ENCODE measurements at places on chromosomes 16 and 17.

DNA sequence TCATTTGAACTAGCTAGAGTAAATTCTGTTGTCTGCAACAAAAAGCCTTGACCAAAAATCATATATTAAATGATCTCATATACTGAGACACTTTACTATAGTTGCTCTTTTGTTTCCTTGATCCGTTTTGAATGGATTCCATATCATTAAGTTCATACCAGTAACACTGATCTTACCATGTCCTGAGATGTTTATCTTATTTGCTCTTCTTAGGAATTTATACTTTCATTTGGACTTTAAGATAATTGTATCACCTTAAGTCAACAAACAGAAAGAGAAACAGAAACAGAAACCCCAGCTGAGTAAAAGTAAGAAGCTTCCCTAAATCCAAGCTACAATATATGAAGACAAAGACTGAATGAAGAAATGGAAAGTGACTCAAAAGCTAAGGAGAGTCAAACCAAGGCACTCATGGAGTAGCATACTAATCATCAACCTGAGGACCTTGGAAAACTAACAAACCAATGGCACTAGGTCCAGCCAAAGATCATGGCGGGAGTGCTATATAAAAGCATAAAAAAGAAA is 106.5 kb upstream of the COX10 start:
- DNase-seq: no peak

DNA sequence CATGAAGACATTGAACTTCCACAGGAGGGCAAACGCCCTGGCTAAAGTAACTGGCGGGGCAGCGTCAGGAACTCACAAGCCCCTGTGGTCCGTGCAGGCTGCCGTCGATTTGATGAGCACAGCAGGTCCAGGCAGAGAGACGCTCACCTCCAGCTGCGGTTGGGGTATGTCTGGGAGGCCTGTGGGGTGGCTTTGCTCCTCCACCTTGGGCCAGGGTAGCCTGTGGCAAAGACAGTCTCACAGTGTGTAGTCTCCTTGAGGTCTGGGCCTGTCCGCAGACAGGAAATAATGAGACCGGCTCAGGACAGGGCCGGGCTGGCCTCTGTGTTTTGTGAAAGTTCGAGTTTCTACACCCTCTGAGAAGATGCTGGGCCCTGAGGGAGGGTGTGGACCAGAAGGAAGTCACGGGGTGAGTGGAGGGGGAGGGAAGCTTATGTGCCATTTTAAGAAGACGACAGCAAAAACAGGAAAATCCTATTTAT is 103.3 kb downstream of the METRNL start:
- no peak for DNase-seq

DNA sequence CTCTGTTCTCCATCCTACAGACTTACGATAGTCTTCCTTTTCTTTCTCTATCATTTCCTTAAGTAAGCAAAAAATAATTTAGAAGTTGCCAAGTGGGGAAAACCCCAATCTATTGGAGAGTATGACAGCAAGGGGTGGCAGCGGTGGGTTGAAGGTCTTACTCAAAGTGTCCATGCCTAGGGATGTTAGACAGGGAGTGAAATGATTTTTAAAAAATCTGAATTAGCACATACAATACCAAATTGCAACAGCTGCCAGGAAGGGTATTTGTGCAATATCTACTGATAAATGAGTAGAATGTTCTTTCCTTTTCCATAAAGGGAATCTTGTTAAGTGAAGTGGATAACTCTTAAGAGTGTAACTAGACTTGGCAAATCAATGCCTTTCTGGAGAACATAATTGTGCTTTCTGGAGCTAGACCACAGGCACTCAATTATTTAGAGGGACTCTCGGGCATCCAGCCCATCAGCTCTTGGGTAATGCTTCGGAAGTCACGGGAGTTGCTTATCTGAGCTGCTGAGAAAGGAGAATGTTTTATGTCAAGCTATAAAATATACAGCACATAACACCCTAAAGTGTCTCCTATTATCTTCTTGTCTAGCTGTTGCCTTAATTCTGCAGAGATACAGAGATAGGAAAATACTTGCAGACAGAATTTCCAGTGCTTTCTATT is 151.5 kb downstream of the KCNJ2 start:
- DNase-seq: no peak

DNA sequence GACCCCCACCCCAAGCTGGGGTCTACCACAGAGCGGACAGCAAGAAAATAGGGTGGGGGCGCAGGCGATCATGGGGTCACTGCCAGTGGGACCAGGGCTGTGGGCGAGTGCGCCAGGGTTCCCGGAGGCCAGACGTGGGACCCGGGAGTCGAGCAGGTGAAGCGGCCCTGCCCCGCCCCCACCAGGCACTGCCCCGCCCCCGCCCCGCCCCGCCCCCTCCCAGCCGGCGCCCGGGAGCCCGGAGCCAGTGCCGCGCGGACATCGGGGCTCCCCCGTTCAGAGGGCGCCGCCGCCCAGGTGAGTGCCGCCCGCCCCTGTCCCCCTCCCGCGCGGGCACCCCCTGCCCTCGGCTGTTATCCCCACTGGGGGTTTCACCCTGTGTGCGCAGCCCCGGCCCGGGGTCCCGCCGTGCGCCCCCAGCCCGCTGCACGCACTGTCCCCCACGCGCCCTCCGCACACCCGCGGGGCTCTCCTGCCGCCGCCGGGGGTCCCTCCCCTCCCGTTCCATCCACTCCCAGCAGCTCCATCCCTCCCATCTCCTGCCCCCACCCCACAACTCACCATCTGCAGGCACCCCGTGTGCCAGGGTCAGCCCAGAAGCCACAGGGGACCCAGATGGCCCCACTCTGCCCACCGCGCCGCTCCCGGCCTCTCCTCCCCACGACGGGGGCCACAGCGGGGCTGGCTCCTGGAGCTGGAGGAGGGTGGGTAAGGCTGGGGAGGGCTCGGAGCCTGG is at the start of gene SSTR5:
Gene SSTR5 (plus strand): TSS at position 222 of the 736 bp plus-strand sequence. CDS start 6,122 bp downstream, outside the sequence.
- DNase-seq: no peak

- DNase-seq: no peak
These were observed 10.5 kb downstream of the OMG start for GRCh38 chr17:31286587-31286986.

DNA sequence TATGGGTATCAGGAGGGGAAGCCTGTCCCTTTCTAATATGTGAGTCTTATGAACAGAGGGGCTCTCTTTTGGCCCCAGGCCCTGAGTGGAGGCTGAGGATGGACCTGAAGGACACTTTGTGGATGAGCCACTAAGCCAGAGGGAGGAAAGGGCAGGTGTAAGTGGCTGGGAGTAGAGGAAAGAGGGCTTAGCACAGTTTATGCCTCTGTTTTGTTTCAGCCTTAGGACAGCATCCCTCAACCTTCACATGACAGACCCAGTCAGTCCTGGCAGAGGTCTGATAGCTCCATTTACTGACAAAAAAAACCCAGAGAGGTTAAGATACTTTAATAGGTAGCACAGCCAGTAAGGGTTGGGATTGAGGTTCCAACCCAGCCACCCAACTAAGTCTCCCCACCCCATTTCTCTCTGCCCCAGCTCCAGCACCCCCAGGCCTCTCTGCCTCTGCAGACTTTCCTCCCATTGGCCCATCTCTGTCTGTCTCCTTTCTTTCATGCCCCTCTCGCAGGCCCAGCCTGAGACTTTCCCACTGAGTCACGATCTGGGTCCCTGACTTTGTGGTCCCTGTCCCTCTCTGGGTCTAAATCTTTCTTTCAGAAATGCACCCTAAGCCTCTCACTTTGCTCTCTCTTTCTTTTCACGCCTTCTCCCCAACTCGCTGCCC is 4.7 kb upstream of the TBX21 start:
- DNase-seq: no peak

DNA sequence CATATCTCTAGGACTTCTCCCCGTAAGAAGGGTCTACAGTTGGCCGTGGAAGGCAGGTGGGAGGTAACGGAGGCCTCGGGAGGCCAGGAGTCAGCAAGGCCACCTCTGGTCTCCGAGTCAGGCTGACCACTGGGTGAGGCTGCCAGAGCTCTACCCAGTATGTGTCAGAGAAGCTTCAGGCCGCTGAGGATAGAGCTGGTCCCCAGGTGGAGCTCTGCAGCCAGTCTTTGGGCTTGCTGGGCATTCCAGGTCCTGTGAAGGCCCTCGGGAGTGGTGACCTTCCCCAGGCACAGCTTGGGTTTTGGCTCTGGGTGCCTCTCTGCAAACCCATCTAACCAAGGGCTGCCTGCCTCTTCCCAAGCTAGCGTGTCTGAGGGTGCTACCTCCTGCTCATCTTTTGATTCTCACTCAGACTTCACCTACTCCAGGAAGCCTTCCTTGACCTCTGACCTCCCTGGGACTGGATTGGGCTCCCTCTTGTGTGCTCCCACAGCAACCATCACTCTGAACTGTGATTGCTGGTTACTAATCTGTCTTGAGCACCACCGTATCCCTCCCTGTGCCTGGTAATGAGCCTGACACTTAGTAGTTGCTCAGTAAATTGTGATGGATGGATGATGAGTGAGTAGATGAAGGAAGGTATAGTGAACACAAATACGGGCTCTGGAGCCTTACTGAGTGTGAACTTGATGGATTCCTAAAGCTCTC is 22.3 kb downstream of the RHBDL3 start:
- DNase-seq: no peak

DNA sequence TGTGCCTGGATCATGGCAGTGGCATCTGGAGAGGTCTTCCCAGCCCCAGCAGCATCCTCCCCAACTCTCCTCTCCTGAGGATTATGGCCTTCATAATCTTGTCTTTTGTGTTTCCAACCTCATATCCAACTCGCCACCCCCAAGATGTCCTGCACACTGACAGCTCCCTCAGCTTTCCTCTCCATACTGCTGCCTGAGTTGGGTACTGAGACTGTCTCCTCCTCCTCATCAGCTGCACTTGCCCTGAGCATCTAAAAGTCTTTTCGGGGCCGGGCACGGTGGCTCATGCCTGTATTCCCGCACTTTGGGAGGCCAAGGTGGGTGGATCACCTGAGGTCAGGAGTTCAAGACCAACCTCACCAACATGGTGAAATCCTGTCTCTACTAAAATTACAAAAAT is 2.0 kb downstream of the CD300LB start:
- no peak for DNase-seq

GRCh38 chr16:80277182-80277581 is 263.6 kb upstream of the DYNLRB2 start:
- DNase-seq: no peak

DNA sequence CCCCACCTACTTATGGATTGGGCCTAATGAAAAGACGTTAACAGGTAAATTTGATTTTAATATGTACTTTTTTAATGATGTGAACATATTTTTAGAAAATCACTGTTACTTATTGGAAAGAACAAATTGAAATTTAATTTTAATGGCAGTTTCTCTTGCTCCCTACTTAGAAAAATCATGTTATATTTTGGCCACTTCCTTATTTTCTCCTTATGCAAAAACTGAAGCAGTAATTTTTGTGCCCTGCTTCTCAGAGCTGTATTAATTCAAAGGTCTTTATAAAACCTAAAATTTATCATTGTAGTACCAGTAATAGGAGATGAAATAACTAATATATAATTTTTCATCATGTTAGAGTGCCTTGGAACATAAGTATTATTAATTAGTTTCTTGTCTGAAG is 2.8 kb downstream of the ZPBP2 start:
- no peak for DNase-seq

DNA sequence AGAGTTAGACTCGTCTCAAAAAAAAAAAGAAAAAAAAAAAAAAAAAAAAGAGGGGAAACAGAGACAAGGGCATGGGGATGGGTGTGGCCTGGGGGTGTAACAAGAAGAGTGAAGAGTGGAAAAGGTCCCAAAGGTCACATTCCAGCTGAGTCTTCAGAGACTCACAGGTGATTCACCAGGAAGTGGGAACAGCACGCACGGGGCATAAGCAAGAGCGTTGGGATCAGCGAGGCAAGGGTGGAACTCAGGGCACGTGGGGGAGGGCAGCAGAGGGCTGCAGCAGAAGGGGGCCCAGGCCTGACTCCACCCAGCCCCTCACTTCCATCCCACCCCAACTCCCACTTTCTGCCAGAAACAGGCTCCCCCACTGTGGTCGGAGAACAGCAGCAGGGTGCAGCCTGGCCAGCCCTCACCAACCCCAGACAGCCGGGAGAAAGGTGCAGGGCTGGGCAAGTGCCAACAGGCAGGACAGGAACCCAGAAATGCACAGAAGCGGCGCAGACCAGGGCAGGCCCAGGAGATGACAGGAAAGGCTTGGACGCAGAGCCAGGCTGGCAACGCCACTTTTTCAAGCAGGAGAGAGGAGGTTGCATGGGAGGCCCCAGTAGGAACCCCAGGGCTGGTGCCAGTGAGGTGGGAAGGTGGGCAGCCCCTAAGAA is 3.3 kb downstream of the MEAK7 start:
- DNase-seq: no peak

- no peak for DNase-seq
These were observed 244.8 kb downstream of the NTN1 start for GRCh38 chr17:9266031-9266680.

DNA sequence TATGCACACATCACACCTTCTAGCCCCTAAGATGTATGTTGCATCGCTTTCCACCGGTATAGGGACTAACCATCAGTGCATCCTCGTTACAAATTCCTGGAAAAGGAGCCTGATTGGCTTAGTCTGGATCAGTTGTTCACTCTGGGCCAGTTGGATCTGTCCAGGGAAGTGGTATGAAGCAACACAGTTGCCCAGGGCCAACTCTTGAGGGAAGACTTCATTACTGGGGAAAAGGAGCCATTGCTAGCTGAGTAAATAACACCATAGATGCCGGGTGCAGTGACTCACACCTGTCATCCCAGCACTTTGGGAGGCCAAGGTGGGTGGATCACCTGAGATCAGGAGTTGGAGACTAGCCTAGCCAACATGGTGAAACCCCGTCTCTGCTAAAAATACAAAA is 275.2 kb upstream of the RBFOX1 start:
- no peak for DNase-seq

All from globus pallidus (tissue), 1 donor.